ENCODE measurements at places on chromosomes 3 and 15.

DNA sequence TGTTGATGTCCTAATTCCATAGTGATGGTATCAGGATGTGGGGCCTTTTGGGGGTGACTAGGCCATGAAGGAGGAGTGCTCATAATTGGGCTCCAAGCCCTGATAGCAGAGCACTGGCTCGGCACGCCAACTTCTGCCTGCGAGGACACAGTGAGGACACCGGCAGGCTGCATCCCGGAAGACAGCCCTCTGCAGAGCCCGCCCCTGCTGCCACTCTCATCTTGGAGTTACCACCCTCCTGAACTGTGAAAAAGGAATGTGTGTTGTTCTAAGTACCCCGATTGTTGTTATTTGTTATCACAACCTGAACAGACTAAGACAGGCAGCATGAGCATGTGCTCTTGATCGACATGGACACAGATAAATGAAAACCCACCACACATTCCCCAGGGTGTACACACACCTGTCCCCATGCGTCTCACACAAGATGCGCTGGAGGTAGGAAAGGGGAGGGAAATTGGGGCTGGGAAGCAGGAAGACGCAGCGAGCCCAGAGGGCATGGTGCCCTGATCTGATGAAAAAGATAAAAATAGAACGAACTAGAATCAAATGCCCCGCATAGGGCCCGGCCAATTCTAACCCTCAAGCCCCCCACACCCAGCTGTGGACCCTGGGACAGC is 40.1 kb downstream of the RPN1 start:
- no peak for DNase-seq

DNA sequence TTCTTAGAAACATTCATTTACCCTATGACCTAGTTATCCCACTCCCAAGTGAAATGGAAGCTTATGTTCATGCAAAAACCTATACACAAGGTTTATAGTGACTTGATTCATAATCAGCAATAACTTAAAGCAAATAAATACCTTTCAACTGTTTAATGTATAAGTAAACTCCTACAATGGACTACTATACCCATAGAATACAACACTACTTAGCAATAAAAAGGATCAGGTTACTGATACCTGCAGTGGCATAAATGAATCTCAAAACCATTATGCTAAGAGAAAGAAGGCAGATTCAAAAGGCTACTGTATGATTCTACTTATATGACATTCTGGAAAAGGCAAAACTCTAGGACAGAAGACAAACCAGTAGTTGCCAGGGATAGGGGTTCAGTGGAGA is 8.3 kb upstream of the POLR2M start:
- DNase-seq, result no peak

DNA sequence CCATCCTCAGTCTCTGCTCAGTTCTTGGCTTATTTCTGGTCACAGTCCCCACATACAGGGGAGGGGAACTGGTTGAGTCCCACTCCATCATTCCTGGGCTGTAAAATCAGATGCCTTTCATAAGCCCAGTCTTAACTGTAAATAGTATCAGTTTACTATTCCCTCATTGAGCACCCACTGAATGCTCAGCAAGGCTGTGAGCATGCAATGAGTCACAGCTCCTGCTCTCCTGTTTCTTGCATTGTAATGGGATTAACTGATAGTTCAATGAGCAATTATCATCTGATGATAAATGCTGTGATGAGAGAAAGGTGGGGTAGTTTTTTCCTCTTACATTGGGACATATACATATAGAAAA is 113.6 kb upstream of the TPM1 start:
- no peak for DNase-seq

- peak; percentile 78 for DNase-seq
Measured at GRCh38 chr3:105722943-105723556, 145.8 kb downstream of the CBLB start.

DNA sequence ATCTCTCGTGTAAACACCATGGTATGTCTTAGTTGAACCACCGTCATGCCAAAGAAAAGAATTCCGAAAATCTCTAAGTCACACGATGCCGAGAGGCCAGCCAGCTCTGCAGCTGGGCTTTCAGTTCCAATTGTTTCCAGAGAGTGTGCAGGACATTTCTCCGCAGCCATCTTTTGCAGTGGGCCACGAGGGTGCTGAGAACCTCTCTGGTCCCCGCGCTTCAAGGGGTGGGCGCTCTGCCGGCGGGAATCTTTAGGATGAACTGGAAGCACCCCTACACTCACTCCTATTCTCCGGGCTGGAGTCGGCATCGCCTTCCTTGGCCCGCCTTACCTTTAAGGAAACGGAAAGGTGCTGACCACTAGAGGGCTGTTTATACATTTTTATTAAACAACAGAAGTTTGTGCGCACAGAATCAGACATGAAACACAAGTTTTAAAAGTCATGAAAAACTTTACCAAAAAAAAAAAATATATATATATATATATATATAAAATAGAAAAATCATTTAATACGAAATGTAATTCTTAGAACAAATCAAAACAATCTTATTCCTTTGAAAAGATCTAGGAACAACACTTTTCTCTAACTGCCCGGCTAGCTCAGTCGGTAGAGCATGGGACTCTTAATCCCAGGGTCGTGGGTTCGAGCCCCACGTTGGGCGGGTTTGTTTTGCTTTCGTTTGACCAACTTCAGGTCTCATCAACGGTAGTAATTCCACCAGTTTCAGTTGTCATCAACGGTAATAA is 12.5 kb upstream of the MORF4L1 start:
- peak; percentile 79 for DNase-seq

DNA sequence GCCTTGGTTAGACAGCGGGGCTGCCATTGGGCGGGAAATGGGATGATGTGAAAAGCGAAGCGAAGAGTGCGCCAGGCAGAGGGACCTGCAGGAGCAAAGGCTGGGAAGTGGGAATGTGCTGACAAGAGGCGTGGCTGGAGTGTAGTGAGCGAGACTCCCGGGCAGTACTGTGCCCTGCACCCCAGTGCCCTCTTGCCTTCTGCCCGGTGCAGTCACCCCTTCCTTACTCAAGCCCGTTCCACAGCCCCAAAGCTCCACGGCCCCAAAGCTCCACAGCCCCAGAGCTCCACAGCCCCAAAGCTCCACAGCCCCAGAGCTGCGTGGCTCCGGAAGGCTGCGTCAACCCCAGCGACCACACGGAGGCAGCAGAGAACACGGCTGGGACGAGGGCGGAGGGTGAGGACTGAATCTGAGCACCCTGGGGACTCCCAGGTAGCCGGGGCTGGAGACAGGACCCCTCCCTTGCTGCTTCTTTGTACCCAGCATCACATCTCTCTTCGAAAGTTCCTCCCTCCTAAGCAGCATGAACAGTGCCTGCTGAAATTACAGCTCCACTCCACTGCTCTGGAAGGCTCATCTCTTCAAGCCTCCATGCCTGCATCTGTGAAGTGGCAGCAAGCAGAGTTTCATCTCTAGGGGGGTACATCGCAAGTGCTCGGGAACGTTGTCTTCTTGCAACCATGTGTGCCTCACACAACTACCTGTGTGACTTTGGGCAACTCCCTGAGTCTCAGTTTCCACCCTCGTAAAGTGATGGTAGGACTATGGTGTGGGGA is 108.9 kb downstream of the FBLN2 start:
- peak; percentile 15 for DNase-seq

DNA sequence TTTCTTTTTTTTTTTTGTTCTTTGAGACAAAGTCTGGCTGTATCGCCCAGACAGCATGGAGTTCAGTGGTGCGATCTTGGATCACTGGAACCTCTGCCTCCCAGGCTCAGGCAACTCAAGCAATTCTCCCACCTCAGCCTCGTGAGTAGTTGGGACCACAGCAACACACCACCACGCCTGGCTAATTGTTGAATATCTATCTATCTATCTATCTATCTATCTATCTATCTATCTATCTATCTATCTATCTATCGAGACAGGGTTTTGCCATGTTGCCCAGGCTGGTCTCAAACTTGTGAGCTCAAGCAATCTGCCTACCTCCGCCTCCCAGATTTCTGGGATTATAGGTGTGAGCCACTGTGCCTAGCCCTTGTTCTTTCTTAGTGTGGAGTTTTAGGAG is 143.3 kb upstream of the DPH6 start:
- DNase-seq, result no peak

GRCh38 chr3:192706272-192706671 is 21.1 kb downstream of the FGF12 start:
- no peak for DNase-seq

GRCh38 chr3:186828340-186828739 is 14.2 kb upstream of the ADIPOQ start:
- no peak for DNase-seq

GRCh38 chr3:150454085-150454484 is 46.0 kb downstream of the TSC22D2 start:
- DNase-seq, result no peak

DNA sequence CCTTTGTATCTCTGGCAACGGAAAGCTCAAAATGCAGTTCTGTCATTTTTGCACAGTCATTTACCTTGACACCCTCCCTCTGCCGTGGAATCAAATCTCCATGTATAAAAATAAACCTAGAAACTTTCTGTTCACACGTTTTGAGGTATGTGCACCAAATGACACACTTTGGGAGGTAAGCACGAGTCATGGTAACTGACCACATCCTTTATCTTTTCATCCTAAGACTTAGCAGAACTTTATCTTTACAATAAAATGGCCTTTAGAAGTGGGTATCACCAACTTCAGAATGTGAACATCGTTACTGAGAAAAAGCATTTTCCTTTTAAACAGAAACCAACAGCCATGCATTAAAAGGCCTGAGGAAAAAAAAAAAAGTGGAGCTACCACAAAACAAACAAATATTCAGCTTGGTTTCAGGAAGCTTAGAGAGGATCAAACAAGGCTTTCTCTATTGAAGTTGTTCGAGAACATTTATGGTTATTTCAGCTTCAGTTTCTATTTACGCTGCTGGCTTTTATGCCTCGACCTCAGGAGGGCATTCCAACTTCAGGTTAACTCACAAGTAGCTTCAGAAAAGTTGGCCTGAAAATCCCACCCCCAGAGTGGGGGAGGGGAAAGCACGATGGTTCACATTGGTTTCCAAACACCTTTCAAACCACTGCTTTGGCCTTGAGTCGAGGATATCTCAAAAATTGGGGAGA is 171.1 kb upstream of the ICE2 start:
- DNase-seq, result no peak

- DNase-seq, result no peak
Measured at GRCh38 chr15:79057050-79057449, 33.5 kb downstream of the RASGRF1 start.

GRCh38 chr3:120326784-120327183 is 22.4 kb downstream of the LRRC58 start:
- no peak for DNase-seq

DNA sequence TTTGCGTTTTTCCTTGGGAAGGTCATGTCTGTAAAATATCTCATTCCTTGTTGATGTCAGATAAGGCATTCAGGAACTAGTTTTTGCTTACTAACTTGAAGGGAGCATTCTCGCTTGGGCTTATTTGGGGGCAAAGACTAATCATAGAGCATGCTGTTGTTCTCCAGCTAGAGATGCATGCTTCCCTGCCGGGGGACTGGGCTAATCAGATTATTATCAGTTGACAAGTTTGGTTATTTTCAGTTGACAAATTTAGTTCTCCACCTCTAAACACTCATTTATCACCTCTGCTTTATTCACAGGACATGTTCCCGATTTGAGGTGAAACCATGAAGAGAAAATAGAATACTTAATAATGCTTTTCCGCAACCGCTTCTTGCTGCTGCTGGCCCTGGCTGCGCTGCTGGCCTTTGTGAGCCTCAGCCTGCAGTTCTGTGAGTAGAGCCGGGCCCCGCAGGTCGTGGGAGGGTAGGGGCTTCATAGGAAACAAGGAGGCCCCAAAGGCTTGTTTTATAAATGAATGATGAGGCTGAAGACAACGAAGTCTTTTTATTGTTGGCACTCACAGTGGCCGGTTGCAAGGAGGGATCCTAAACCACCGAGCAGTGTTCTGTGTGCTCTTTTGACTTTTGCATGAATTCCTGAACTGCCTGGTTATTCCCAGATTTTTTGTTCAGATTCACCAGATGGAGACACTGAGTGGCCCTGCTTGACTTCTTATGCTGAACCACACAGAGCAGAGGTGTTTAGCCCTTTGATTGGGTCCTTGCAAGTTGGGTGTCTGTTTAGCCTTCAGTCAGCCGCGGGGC is 28.4 kb downstream of the PXYLP1 start:
- DNase-seq, result no peak

DNA sequence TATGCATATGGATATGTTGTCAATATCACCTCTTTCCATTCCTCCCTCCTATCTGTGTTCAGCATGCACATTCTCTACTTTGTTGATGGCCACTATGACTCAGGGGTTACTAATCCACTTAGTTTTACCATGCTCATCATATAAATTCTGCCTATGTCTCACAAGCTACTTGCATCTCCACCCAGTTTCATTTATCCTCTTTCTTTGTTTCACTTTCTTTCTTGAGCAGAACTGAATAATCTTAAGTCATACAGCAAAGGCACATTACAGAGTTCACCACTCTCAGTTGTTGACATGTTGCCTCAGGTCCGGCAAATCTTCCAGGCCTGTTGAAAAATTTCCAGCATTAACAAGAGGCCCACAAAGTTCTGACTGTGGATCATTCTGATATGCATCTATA is 71.5 kb downstream of the SSR3 start:
- peak; percentile 70 for DNase-seq

DNA sequence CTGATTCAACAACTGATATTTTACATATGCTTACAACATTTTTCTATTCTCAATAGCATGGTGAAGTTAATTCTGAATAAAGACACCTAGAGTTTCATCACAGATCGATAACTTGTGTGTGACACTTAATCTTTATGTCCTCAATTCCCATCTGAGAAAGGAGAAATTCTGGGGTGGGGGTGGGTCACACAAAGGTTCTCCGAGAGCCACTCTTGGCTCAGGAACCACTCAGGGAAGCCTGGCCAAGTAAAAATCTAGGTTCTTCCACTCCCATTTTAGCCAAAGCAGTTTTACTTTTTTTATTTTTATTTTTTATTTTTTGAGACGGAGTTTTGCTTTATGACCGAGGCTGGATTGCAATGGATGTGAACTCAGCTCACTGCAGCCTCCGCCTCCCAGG is 111.0 kb upstream of the TBL1XR1 start:
- DNase-seq, result no peak

DNA sequence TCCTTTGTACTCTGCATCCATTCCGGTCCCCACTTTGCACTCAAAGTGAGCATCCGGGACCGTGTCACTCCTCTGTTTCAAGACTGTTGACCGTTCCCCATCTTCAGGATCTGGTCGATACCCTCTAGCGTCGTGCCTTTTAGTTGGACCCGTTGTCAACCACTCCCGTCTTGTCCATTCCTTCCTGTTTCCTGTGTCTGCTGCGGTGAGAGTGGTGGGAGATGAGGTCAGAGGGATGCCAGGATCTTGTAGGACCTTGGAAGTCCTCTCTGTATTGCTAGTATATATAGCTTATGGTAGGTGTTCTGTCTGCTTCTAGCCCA is 624 bp downstream of the BRK1 start:
- DNase-seq, result peak; percentile 44

DNA sequence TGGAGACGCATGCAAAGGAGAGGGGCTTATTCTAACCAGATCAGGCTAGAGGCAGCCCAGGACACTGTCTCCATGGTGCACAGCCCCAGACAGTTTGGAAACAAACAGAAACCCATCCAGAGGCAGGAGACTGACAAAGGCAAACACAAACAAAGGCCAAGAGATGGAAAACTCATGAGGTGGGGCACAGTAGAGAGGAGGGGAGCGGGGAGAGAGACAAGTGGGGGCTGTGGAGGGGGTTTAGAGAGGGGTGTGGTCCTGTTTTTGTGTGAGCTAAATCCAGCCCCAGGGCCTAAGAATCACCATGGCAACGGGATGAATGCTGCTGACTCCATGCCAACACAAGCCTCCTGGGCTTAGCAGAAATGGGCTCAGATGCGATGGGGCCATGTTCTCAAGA is 32.3 kb downstream of the PARP16 start:
- no peak for DNase-seq

All from inflammatory macrophage treated with lipopolysaccharide for 1 hour (primary cell).